ENCODE measurements at places on chromosomes 12 and 14.

GRCh38 chr12:122087431-122088178 is 9.0 kb downstream of the MLXIP start:
- DNase-seq: no peak

DNA sequence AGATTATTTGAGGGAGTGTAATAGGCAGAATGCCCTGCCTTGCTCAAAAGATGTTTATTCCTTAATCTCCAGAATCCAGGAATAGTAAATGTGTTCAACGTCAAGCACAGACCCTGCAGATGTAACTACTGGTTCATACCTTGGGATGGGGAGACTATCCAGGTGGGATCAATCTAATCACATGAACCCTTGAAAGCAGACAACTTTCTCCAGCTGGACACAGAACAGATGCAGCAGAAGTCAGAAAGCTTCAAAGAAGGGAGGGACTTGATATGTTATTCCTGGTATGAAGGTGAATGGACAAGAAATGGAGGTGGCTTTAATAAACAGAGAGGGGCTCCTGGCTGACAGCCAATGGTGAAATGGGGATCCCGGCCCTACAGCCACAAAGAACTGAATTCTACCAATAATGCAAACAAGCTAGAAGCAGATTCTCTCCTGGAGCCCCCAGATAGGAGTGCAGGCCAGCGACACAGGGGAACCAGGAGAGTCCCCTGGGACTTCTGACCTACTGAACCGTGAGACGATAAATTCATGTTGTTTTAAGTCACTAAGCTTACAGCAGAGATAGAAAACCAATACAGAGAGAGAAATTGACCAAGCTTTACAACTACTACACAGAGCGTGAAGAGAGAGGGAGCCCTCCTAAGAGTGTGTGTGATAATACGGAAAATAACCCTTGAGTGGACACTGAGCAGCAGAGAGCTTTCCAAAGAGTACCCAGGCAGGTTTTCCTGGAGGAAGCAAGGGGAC is 133.5 kb upstream of the TMEM132C start:
- no peak for DNase-seq

GRCh38 chr12:27539191-27539631 is 15.2 kb downstream of the PPFIBP1 start:
- no peak for DNase-seq

GRCh38 chr12:27937768-27938167 is 34.8 kb downstream of the PTHLH start:
- DNase-seq: no peak

DNA sequence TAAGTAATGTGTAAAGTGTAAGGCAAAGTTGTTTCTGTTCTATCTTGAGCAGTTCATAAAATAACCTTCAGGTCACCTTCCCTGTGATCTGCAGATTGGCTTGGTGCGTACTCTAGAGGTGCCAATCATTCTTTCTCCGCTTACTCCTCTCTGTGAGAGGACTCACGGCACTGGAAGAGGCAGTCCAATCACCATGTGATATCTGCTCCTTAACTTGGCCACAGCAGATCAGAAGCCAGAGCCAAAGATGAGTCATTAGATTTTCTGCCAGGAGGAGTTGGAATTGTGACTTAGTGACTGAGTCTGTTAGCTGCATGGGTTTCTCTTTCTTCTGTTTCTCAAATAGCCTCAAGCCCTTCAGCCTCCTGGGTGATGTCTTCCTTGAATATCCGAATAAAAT is 165.5 kb downstream of the SLC41A2 start:
- no peak for DNase-seq

GRCh38 chr14:95471476-95471875 is 45.0 kb downstream of the SYNE3 start:
- DNase-seq: no peak

- no peak for DNase-seq
Measured at GRCh38 chr14:37603688-37604251, 8.3 kb downstream of the TTC6 start.

GRCh38 chr14:90256354-90257131 is at the start of gene PSMC1:
PSMC1 (plus strand) TSS chr14:90256553; CDS start chr14:90256598, 45 bp downstream.
- DNase-seq: peak; percentile 68

DNA sequence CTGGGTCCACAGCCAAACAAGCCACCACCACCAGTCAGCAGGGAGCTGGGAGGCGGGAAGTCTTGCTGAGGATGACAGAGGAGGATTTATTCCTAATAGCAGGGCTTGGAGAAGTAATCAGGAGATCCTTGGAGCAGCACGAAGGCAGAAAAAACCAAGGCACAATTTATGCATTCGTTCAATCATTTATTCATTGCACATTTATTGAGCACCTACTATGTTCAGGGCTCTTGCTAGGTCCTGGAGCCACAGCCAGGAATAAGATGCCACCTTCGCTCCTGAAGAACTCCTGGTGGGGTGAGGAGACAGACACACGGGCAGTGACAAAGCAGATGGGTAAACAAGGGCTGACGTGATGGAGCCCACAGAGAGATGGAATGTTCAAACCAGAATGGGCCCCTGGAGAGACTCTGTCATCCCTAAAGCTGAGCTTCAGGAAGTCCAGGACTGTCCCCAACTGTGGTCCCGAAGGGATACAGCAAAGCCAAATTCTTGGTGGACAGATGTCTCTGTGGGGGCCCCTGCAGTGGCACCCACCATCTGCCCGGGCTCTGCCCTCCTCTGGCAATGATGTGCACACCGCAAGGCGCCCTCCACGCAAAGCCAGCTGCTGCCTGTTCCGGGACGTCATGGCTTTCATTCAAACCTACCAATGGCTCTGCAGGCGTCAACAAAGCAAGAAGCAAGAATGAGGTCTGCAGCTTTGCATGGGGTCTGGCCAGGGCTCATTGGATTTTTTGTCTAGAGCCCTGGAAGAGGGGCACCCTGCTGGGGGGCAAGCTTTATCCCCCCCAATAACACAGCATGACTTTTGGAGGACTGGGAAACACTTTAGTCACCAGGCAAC is 3.0 kb upstream of the TESC start:
- no peak for DNase-seq

DNA sequence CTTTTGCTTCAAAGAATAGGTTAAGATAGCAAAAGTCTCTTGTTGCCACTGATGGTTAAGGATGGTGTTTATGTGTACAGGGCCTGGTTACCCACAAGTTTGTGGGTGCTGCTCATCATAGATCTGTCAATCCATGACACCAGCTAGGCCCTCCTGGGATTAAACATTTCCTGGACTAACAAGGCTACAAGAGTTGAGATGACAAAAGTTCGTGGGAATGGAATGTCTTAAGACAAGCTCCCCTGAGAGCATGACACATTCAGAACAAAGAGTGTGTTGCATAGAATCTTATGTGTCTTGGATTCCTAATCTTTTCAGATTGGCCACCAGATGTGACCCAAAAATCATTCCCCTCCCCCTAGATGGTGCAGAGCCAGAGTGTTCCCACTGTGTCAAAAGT is 592.5 kb upstream of the USP15 start:
- no peak for DNase-seq

GRCh38 chr14:23125011-23125410 is 6.0 kb upstream of the CEBPE start:
- DNase-seq: no peak

- no peak for DNase-seq
Measured at GRCh38 chr14:102819747-102820330, 42.6 kb downstream of the TRAF3 start.

DNA sequence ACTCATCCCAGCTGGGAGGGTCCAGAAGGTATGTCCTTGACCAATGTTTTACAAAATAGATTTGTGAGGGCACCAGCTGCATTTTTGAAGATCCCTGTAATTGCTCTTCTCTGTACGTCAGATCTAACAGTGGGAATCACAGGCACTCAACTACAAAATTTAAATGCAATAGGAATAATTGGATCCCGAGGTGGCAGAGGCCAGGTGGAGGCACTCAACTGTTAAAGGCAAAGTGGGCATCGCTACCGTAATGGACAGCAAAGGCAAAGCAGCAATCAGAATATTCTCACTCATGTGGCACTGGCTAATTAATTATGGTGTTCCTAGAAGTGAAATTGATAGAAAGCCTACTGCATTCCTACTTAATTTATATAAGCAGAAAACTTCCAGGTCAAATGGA is 27.9 kb upstream of the PSMC1 start:
- no peak for DNase-seq

- DNase-seq: no peak
Measured at GRCh38 chr14:68934066-68934465, 45.0 kb downstream of the ACTN1 start.
